A673 (cell line): ENCODE measurements at places on chromosomes 4 and X. TPM values are rescaled to one million over a fixed set of nuclear protein-coding genes. Genes with fewer than 3 reads are reported as not detected.

DNA sequence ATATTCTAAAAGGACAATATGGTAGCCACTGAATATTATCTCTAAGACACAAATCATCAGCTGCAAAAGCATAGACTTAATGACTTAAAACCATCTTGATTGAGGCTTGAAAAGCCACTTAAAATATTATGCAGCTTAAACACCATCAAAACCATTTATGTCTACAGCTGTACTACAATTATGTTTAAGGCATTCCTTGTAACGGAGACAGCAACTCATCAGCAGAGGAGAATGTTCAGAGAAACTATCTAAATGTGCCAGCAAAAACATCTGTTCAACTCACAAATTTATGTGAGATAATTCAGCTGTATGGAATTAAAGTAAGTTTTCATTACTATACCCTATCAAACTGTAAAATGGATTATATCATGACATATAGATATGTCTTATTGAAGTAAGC is 147.9 kb upstream of the CTSO start:
- no peak for DNase-seq

The EGF gene
- total RNA-seq = 24.6 and 26.7 TPM in 2 replicates

DNA sequence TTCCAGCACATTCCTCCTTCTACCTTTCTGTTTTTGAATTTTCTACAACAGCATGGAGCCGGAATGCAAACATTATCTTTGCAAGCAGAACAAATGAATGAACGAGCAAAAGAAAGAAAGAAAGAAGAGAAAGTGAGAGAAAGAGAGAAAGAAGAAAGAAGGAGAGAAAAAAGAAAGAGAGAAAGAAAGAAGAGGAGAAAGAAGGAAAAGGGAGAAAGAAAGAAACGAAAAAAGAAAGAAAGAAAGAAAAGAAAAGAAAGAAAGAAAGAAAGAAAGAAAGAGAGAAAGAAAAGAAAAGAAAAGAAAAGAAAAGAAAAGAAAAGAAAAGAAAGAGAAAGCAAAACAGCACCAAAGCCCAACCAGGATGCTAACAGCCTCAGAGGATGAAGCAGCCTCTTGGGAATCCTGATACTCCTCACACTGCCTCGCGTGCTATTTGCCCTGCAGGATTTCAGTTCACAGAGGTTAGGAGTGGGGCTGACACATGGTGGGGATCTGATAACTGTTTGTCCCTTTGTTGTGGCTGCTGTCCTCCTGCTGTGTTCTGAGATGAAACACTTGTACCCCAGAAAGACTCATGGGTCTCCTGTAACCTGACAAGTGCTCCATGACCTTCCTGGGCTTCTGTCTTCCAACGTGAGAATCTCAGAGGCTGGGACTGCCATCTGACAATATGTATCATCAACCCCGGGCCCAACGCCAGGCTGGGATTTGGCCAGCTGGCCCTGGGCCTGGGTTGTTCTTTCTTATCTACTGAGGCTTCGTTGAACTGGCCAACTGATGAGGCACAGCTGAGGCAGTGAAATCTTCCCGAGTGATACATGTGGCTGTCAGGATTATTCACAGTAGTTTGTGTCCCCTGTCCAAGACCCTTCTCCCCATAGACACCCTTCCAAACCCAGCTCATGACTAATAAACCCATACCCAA is 61.0 kb downstream of the SEPSECS start:
- no peak for DNase-seq

The NKX6-1 gene
- 8.8 and 9.0 TPM in 2 replicates for total RNA-seq

DNA sequence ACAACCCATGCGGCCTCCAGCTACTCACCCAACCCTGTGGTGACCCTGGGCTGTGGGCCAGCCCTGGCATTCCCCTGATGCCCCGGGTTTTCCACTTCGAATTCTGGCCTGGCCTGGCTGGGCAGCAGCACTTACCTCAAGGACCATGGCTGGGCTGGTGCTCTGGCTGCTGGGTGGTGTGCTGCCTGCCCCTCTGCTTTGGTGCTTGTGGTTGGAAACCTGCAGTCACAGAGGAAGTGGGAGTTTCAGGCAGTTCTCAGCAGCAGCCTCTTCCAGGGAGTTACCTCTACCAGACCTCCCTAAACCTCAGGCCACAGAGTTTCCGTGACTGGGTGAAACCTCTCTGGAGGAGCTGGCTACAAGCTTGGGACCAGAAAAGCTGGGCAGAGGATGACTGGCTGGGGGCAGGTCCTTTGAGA is at the start of gene CXCR3:
TSS of gene CXCR3 (minus strand) at position 209 of the 419 bp plus-strand sequence. CDS start at position 147, 62 bp downstream.
- DNase-seq = no peak

GRCh38 chrX:81201071-81201470 is 642 bp downstream of the HMGN5 start:
- no peak for DNase-seq

GRCh38 chr4:98311656-98312055 is 50.5 kb downstream of the RAP1GDS1 start:
- no peak for DNase-seq

DNA sequence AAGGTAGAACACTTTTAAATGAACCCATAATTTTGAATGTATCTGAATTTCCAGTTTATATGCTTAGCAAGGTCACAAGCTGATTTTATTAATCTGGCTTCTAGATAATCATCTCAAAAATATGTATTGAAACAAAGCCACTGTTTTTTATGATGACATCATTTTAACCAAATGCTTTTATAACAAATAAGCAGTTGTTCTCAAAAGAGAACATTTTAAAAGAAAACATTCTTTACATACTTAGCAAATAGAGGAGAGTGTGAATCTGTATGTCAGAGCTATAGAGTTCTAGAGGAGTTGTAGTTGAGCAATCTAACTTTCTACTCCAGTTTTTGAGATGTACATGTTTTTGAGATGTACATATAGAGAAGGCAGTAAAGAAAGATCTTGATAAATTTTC is 42.5 kb downstream of the LAMP2 start:
- DNase-seq = no peak

DNA sequence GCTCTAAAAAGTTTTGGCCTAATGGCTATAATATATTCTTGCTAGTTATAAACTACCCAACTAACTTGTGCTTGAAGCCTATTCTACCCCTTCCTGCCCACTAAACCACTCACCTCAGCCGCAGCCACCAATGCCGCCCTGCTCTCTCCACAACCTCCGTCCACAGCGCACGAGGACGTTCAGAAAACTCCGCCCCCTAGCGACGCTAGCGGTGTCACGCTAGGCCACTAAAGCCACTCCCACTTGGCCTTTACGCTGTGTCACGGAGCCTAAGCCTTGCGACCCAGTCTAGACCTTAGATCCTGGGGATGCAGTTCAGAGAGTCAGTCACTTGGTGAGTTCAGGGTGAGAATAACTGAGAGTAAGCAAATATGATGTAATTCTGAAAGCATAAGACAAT is at the start of gene TEX11:
TSS of gene TEX11 (minus strand) at position 171 of the 400 bp plus-strand sequence. CDS start 922 bp downstream, outside the sequence.
- DNase-seq = no peak

- DNase-seq = no peak
These were observed 61.2 kb downstream of the PASD1 start for GRCh38 chrX:151624677-151625076.

The GYG2 gene
- total RNA-seq = 39.8 and 59.7 TPM in 2 replicates

DNA sequence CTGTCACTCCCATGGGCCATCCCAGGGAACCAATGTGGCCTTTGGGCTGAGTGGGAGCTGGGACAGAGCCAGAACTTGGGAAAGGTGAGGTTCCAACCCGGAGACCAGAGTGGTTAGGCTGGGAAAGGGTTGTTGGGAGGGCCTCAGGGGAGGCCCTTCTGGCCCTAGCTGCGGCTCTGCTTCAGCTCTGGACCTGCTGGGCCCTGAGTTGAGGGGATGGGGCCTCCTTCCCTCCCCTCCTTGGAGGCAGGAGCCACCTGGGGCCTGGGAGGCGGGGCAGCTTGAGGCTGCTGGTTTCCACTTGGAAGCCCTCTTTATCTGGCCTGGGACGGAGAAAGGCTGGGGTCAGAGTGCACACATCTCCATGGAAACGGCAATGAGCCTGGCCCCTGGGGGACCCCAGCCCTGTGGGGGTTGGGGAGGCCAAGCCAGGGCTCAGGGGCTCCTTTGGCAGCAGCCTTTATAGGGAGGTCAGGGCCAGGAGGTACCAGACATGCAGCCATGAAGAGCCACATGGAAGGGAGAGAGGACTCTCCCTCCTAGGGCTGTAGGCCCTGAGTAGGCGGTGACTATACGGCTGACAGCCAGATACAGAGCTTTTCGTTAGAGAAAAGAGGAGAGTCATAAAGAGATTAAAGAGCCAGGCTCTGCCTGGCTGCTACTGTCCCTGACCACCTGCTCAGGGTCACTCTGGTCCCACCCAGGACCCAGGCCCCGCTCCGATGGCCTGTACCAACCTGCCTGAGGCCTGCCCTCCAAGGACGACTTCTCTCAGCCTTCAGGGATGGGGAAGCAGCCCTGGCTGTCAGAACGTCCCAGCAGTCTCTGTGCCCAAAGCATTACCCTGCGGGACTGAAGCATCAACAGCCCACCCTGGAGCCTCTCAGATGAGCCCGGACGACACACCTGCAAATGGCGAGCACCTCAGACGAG is 6.9 kb upstream of the NSD2 start:
- DNase-seq = no peak

DNA sequence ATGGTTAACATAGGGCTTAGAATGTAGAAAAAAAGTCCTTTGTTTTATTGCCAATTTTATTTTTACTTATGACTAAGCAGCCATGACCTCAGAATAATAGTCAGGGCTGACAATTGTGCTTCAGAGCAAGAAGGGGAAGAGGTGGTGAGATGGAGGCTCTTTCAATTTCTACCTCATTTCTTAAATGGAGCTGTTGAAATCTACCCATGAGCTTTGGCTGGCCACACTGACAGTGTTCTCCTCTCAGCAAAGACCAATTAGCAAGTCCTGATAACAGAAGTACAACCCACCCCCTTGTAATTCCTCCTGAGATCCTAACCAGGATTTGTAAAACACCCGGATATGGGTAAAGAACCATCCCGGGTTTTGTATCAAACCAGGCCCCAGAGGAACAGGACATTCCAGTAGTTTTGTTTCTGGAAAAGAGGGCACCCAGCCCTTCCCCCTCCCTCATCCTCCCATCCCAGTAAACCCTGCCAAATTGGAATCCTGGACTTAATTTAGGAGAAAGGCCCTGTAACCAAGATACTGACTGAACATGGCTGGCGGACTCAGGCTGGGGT is at the start of gene HEPH:
TSS of gene HEPH (plus strand) at position 399 of the 563 bp plus-strand sequence. CDS start 6,324 bp downstream, outside the sequence.
- DNase-seq = no peak

DNA sequence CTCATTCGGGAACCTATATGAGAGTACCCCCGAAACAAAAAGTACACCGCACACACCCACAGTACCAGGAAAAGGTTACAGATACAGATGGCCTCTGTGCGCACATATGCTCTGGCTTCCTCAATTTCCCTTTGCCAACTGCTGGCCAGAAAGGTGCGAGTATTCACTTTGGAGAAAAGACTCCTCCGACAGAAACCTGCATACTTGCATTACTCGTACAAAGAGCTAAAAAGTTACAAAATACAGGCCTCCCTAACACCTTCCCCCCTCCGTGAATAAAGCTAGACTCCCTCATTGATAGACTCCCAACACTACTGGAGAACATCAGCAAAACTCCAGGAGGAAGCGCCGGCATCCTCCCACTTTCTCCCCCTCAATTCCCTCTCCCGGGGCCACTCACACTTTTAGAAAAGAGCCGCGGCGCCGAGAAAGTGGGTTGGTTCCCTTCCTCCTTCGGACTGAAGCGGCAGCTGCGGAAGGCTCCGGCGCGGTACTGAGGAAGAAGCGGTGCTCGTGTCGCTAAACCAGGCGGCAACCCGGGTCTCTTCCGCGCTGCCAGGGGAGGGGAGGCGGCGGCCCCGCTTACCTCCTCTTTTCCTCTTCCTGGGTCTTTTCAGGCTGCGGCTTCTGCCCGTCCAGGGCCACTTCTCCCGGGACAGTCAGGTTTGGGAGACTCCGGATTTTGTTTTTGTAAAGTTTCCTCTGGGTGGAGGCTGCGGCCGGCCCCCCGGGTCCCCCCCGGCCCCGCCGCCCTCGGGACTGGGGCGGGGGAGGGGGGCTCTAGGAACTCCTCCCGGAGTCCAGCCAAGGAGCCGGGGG is 1.1 kb downstream of the FBXW7 start:
- DNase-seq = peak; percentile 58

GRCh38 chr4:110287130-110287529 is 88.7 kb upstream of the ELOVL6 start:
- peak; percentile 63 for DNase-seq

DNA sequence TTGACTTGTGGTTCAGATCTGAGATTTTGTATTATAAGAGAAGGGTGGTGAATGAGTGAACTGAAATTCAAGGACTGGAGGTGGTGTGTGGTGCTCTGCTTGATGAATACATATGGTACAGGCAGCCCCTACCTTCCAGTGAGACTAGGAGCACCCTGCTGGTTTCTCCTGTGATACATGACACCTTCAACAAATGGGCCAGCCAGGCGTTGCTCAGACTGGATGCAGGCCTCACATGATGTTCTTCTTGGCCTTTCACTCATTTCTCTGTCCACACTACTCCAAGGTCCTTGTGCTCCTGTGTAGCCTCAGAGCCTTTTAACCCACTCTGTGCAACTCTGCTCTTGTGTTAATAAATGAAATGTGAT is 67.2 kb downstream of the FNIP2 start:
- DNase-seq = no peak

- no peak for DNase-seq
These were observed 587.5 kb upstream of the MAGEB2 start for GRCh38 chrX:29627833-29628232.

DNA sequence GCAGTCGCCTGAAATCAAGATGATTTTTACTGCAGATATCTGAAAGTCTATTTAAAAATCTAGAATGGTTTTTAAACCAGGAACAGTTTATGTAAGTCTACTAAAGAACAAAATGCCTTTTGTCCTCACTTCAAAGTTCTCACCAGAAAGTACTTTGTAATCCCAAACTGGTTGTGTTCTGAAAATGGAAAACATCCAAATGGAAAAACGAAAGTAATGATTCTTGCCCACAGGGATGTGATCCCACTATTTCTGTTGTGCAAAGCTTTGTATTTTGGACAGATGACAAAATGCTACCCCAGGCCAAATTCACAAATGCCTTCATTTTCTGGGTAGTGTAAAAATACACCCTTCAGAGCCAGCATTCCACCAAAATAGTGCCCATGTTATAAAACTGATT is 265.5 kb upstream of the FTHL17 start:
- DNase-seq = no peak

The HTN3 gene
- total RNA-seq = not detected in 2 replicates

The CLNK gene
- total RNA-seq = not detected in 2 replicates

The VCX3A gene
- total RNA-seq = not detected in 2 replicates

- DNase-seq = no peak
These were observed 107.7 kb downstream of the ANXA3 start for GRCh38 chr4:78659264-78659663.

- no peak for DNase-seq
These were observed 10.6 kb upstream of the PRDM8 start for GRCh38 chr4:80186676-80187075.

The MAGEA12 gene
- not detected in 2 replicates for total RNA-seq

DNA sequence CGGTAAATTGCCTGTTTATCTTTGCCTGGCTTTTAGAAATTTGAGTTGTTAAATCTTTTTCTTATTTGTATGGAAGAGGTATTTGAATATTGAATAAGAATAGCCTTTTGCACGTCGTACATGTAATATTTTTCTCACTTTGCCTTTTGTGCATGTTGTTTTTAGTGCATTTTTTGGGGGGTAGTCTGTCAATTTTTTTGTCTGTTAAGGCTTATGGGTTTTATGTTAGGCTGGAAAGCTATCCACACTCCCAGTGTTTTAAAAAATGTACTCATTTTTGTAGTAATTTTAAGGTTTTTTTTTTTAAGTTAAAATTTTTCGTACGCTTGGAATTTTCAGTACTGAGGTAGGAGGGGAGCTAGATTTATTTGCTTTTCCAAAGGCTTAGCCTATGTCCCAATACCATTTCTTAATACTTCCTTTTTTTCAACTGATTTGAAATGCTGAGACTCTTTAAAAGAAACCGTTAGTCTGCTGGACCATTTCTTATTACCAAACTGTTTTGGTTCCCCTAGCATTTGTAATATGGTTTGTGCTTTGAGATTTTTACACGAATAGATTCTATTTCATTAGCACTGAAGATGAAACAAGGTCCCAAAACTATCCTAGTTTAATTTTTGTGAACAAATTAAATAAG is 1.3 kb downstream of the HERC5 start:
- no peak for DNase-seq
